Fibroblast of the aortic adventitia (primary cell): ENCODE measurements at places on chromosomes 11 and 22.

GRCh38 chr22:27094633-27095308 is 437.4 kb downstream of the MIAT start:
- peak; percentile 96 for DNase-seq

- no peak for DNase-seq
These were observed 6.8 kb upstream of the DUSP18 start for GRCh38 chr22:30674482-30674881.

GRCh38 chr11:116221351-116221750 is 551.4 kb downstream of the BUD13 start:
- DNase-seq: no peak

DNA sequence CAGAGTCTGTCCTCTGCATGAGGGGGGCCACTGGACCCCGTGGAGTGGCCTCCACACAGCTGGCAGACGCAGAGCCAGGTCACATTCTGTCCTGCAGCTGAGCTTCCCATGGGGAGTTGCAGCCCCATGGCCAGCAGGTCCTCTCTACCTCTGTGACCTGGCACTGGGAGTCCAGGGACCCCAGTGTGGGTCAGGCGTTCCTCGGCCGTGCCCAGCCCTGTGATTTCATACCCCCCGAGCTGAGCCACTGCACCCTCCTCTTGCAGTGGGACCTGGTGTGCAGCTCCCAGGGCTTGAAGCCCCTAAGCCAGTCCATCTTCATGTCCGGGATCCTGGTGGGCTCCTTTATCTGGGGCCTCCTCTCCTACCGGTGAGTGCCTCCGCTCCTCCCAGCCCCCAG is 32.2 kb upstream of the SLC22A12 start:
- DNase-seq: no peak

GRCh38 chr11:110522471-110522870 is 92.7 kb downstream of the FDX1 start:
- DNase-seq: no peak

- peak; percentile 29 for DNase-seq
These were observed 6.9 kb upstream of the P4HA3 start for GRCh38 chr11:74318241-74318932.

- DNase-seq: no peak
These were observed 348.3 kb upstream of the B3GAT1 start for GRCh38 chr11:134760299-134760698.

GRCh38 chr22:32917577-32918354 is 116.3 kb downstream of the TIMP3 start:
- DNase-seq: no peak

DNA sequence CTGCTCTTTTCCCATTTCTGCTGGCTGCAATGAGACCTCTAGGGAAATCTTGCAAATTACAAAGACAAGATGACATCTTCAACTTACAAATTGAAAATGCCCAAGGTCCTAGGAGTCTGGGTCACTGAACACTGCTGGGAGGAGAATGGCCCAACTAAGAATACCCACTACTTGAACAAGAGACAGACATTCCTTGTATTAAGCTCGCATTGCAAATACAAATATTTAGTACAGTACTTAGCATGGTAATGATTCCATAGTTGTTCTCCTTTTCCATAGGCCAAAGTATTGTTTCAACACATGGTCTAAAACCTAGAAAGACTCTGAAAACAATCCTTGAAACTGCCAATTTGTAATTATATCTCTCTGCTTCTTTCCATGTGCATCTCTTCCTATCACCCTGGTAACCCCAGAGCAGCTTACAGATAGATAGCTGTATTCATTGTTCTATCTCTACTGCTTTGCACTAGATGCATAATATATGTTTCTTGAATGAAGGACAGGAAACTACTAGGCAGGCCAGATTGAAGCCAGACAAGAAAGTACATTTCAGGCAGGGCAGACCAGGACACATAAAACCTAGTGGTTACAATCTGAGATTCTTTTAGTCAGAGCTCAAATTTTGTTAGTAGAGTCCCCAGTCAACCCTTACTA is 1545.7 kb upstream of the TENM4 start:
- no peak for DNase-seq

DNA sequence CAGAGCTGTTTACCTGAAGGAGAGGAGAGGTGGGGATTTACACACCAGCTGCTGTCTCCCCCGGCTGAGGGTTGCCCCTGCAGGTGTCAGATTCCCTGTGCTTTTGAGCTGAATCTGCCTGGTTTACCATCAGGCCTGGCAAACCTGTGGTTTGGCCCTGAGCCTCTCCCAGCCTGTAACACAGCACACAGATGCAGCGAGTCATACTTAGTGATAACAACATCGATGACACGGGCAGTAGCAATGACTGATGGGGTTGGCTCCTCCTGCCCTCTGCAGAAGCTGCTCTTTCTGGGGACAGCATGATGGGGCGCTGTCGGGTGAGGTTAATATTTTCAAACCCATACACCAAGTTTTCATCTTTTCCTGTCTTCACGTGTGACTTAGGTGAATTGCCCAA is 380.0 kb upstream of the B3GAT1 start:
- no peak for DNase-seq

- peak; percentile 73 for DNase-seq
These were observed 56.1 kb upstream of the TIMP3 start for GRCh38 chr22:32745251-32745995.

GRCh38 chr11:108237058-108237481 is 14.2 kb downstream of the ATM start:
- no peak for DNase-seq

- DNase-seq: peak; percentile 83
These were observed 40.0 kb upstream of the CREB3L1 start for GRCh38 chr11:46237248-46238077.

DNA sequence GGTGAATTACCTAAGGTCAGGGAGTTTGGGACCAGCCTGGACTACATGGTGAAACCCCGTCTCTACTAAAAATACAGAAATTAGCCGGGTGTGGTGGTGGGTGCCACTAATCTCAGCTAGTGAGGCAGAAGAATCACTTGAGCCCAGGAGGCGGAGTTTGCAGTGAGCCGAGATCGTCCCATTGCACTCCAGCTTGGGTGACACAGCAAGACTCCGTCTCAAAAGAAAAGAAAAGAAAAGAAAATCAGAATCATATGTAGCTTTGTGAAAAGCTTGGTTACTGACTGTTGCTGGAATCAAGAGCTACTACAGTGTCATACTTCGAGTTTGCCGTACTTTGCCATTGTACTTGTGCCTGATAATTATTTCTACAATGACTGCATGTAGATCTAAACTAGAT is 4.2 kb upstream of the TMEM135 start:
- DNase-seq: no peak

DNA sequence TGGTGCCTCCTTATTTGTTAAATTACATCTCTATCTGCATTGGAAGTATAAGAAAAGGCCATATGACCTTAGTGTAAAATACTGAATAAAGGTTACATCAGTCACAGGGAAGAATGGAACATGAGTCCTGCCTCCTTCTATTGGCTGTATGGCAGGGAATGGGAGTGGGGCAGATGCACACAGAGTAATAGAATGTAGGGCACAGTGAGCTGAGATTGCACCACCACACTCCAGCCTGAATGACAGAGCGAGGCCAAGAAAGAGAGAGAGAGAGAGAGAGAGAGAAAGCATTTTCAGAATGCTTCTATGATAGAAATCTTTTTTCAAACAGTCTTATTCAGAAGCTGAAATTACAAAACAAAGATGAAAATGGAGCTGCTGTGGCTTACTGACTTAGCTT is 58.8 kb downstream of the SLN start:
- DNase-seq: peak; percentile 2

- no peak for DNase-seq
These were observed 17.1 kb downstream of the MIAT start for GRCh38 chr22:26674211-26675190.

DNA sequence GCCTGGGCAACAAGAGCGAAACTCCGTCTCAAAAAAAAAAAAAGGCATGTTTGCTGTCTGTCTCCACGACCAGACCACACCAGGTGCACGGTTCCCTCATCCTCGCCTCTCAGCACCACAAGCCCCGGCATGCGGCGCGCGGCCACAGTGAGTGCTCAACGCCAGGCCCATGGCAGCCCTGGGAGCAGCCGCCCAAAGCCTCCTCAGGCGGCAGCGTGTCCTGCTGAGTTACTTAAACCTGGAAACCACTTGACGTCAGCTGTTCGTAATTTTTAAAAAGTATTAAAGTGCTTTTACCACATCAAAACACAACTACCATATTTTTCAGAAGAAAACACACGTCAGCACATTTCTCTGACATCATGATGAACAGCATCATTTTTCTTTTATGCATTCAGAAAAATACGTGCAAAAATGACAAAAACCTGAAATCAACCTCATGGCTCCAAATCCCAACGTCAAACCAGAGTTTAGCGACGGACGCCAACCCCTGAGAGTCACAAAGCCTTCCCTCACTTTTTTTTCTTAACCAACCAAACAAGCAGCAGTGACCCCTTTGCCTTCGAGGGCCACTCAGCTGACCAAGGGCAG is 2.1 kb downstream of the DEAF1 start:
- peak; percentile 20 for DNase-seq
